CD8-positive, alpha-beta memory T cell (primary cell): ENCODE measurements at places on chromosomes 13 and 19. TPM values are rescaled to one million over a fixed set of nuclear protein-coding genes. Genes with fewer than 3 reads are reported as not detected.
A peak's percentile ranks its signal among the peaks of the same experiment; 100 is the strongest.

The DIAPH3 gene
- 0.08 TPM for polyA plus RNA-seq

DNA sequence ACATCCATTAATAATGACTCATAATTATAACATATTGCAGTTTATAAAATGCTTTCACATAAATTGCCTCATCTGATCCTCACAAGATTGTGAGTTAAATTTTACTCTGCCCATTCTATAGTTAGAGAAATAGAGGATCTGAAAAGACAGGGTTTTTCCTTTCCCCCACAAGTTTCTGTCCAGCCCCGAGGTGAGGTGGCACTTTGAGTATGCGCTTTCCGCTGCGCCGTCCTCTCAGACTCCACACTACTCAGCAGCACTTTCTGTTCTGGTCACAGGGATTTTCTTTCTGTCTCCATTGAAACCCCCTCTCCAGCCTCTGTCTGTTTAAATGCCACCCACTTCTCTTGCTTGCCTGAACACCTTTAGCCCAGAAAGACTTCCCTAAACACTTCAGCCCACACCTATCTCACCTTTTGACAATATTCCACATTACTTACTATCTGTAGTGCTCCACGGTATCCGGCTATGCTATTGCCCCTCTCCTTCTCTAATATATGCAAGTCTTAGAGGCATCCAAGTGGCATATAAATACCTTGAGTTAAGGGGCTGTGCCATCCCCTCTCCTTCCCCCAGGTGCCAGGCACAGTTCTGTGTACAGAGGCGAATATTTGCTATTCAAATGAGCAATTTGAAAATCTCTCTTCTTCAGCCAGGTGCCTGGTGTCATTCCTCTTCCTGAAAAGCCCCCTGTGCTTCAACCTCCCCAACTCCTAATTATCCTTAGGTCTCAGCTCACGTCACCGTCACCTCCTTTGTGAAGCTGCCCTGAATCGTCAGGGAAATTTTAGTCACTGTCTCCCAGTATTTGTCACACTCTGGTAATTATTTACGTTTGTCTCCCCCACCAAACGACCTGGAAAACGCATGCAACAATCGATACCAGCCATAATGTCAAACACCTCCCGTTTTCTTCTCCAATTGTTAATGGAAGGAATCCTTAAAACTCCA lies 268.7 kb downstream of the NHLRC3 start:
- no peak for DNase-seq

GRCh38 chr19:31312677-31313244 lies 36.5 kb downstream of the TSHZ3 start:
- DNase-seq, result no peak

GRCh38 chr19:41144403-41144802 lies 30.2 kb downstream of the CYP2F1 start:
- peak; percentile 82 for DNase-seq

DNA sequence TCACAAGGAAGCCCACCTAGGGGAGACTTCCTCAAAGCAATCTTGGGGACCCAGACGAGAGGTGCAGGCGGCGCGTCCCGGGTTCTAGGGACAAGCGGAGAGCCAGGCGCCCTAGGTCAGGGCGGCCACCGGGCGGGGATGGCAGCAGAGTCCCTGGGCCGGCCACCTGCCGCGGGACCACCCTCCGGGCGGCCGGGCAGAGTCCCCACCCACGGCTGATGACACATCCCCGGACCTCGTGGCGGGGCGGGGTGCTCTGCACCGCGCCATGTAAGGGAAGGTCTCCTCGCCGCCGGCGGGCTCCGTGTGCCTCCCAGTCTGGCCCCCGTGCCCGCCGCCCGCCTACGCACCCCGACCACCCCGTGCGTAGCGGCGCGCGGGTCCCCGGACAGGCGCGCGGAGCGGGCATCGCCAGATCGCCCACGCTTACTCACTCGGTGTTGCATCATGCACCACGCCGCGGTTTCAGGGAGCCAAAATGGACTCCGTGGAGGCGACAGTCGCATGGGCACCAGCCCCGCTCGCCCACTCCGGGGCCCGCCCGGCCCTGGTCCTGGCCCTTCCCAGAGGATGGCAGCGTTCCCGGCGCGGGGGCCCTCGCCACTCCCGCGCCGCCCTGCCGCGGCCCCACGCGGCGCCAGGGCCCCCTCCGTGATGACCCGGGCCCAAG lies 643 bp downstream of the SLC7A1 start:
- DNase-seq, result peak; percentile 53

GRCh38 chr13:93867481-93867880 lies 612.0 kb downstream of the DCT start:
- DNase-seq, result no peak
